ENCODE measurements at places on chromosomes 7 and 10. TPM values are rescaled to one million over a fixed set of nuclear protein-coding genes. Genes with fewer than 3 reads are reported as not detected.

NKX1-2 gene
- not detected for total RNA-seq

ACSL5 gene
- total RNA-seq = 18.4 TPM

GDF2 gene
- total RNA-seq = not detected

EPO gene
- total RNA-seq = not detected

SPDYE2B gene
- not detected for total RNA-seq

CLEC5A gene
- 8.0 TPM for total RNA-seq

RBM20 gene
- total RNA-seq = 11.2 TPM

PPP1R17 gene
- total RNA-seq = not detected

CAMK2B gene
- 2.4 TPM for total RNA-seq

PKD2L1 gene
- total RNA-seq = 0.71 TPM

KIFBP gene
- 27.4 TPM for total RNA-seq

STK31 gene
- total RNA-seq = 2.2 TPM

All from aorta (tissue), 5 donors.